ENCODE measurements at places on chromosomes 1 and 21.

DNA sequence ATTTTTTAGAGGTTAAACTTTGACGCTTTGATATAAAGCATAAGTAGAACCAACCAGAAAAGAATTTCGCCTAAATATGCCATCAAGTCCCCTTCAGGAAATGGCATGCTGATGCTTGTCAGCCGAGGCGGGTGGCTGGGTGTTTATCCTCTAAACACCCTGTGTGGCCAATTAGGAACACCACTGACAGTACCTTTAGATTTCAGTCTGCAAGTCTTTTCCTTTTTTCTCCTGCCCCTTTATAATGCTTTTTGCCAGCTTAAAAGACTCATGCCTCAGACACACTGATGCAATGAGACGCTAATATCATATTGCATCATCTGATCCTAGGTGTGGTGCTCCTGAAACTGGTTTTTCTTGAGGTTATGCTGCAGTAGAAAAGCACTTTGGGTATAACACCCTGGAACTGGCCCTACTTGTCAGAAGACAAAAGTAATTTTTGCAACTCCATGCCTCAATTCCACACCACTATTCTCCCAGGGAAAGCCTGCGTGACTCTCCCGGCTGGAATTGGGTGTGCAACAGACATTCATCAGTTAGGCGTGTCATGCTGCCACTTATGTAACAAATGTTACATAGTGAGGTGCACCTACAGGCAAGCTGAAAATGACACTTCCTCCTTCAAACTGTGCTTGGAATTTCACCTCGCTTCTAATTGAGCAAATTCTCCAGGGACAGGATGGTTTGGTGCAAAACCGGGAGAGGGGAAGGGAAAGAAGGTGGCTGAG, 2.0 kb upstream of the RCC2 start:
- DNase-seq = no peak

GRCh38 chr1:178633056-178633455, 92.0 kb upstream of the RALGPS2 start:
- DNase-seq = no peak

DNA sequence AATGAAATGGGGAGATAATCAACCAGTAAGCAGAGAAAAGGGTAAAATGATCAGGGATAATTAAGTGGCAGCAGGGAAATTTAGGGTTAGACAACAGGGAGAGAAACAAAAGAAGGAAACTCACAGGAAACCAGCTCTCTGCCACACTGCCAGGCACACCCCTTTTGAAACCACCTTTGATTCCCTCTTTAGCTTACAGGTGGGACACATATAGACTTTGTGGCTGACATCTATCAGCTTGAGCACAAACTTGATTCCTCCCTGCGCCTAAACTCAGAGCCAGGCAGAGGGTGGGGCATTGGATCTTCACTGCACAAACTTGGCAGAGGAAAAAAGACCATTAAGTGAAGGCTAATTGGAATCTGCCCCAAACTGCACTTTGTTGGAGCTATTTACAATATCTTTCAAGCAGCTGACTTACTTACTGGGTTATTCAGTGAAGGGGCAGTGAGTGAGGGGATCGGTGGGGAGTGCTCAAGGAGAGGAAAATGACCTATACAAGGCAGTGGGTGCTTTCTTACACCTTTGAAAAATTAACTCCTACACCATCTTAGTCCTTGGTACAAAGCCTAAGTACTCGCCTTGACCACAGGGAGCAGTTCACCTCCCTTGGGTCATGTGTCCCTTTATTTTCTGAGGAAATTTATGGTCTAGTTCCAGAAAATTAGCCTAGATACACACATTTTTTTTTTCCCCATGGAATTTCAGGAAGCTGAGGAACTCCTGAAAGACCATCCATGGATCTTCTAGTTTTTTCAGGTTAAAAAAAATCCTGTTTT, 60.2 kb downstream of the PBX1 start:
- DNase-seq = no peak

- no peak for DNase-seq
Measured at GRCh38 chr21:25931765-25932164, 197.0 kb downstream of the GABPA start.

DNA sequence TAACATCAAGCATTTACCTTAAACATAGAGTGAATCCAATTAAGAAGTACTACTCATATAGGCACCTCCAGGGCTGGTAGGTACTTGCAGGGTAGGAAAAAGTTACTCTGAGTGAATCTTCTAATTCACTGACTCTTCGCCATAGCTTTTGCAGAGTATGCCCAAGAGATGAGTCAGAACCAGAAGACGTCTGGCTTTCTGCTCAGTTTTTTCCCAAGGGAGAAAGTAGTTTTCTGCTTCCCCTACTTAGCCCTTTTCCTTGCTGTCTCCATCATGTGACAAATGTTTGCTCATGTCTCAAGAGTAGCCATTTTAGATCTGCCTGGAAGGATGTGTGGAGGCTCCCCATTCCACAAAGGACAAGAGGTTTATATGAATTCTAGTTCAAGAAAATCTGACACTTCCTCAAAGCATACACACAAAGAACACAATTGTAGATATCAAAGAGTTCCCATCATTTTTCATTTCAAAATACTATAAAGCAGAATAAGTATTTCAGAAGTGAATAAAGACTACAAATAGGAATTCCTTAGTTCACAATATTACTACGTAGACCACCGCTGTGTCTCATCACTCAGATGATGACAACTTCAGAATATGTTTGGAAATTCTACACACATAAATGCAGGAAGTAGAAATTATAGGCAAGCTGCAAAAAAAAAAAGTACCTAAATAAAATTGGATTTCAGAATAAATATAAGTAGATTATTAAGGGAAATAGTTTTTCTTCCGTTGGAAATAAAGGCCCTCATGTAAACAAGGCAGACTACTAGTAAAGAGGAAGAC, 98.5 kb downstream of the ASH1L start:
- no peak for DNase-seq
